Left renal cortex interstitium (tissue), 4 donors: ENCODE measurements at places on chromosomes 16 and 17. TPM values are rescaled to one million over a fixed set of nuclear protein-coding genes. Genes with fewer than 3 reads are reported as not detected.
A peak's percentile ranks its signal among the peaks of the same experiment; 100 is the strongest.

The LGALS9B gene
- not detected for polyA plus RNA-seq

DNA sequence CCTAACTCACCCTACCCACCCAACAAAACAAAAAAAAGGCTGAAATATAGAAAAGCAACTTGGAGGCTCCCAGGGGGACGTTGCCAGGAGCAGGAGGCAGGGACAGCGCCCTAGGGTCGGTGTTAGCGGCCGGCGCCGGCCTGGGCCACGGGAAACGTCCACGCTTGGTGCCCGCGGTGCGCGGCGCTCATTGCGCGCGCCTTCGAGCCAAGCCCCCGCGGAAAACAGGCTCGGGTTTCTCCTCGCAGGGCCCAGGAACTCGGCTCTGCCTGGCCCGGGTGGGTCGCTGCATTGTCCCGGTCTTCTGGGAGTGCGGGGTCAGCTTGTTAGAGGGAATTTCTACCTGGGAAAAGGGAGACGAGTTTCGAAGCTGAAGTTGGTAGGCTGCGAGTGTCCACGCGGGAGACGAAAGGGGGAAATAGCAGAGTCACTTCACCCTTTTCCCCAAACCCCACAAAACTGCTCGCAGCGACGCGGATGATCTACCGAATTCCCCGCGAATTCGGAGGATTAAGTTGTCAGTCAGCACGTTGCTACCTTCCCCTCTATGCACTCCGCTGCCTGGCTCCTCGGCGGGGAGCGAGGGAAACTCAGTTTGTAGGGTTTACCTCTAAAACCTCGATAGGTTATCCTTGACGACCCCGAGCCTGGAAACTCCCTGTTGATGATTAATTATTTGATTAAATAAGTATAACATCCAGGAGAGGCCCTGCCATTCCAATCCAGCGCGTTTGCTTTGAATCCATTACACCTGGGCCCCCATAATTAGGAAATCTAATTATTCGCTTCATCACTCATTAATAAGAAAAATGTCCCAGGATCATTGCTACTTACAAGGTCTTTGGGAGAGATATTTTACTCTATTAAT, 751 bp upstream of the FOXC2 start:
- DNase-seq, result no peak

- DNase-seq, result no peak
These were observed 8.0 kb downstream of the GCGR start for GRCh38 chr17:81811705-81812570.

- peak; percentile 92 for DNase-seq
These were observed at the start of gene PIP4K2B for GRCh38 chr17:38799501-38800236. Gene PIP4K2B (minus strand): TSS chr17:38799556. CDS start chr17:38799424, 132 bp downstream.

DNA sequence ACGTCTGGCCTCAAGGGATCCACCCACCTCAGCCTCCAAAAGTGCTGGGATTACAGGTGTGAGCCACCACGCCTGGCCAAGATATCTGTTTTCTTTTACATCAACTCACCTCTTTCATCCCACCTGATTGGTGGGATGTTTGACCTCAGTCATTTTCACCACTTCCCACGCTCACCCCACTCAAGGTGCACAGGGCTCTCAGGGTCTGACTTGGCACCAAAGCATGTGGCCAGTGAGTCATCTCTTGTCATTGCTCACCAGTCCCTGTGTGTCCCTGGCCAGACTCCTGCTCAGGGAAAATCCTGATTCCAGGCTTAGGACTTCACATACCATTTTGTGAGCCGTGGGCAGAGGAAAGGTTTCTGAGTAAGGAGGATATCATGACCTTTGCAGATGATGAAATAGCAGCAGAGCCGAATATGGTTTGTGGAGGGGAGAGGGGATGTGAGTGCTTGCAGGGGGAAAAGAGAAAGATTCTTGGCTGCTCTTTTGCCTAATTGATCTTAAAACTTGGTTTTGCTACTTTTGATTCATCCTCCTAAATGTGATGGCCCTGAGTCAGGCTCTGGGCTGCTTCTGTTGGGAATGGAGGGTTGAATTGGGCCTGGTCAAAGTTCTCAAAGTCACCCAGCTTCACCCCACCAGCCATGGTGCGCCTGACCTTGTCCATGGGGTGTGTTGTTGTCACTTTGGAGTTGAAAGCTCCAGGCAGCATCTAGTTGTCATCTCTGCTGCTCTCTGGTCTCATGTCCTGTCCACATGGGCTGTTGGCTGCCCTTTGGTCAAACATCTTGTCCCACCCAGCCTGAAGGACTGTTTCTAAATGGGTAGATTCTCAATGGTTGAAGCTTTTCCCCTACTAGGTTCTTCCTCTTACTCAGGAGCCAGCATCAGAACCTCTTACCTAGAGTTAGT, 6.0 kb upstream of the KCNH6 start:
- no peak for DNase-seq

The KRT36 gene
- polyA plus RNA-seq, result not detected

DNA sequence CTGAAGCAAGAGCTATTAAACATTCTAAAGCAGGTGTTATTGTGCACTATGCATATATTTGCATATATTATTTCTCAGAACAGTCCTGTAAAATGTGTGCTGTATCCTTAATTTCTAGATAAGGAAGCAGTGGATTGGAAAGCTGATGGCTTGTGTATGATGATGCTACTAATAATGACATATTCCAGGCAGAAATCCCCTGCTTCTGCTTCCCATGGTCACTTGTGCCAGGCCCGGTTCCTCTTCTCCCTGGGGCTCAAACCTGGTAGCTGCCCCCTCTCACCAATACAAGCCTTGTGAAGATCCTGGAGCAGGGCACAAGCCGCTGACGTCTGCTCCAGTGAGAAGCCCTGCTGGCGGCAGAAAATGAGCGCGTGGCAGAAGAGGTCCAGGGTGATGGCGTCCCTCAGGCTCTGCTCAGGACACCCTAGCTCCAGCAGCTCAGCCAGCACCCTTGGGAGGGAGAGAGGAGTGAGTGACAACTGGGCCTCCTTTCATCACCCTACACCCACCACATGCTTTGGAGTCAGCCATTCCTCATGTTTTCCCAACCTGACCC, 1.8 kb downstream of the CFAP119 start:
- DNase-seq, result no peak

- DNase-seq, result no peak
These were observed 23.7 kb upstream of the GSG1L start for GRCh38 chr16:28087140-28087660.

The KRT20 gene
- 0.20 TPM for polyA plus RNA-seq

GRCh38 chr17:64091116-64091515, 38.8 kb downstream of the ERN1 start:
- no peak for DNase-seq

The TBC1D3B gene
- 19.8 TPM for polyA plus RNA-seq

GRCh38 chr16:24988129-24988518, 27.0 kb downstream of the ARHGAP17 start:
- DNase-seq, result no peak

DNA sequence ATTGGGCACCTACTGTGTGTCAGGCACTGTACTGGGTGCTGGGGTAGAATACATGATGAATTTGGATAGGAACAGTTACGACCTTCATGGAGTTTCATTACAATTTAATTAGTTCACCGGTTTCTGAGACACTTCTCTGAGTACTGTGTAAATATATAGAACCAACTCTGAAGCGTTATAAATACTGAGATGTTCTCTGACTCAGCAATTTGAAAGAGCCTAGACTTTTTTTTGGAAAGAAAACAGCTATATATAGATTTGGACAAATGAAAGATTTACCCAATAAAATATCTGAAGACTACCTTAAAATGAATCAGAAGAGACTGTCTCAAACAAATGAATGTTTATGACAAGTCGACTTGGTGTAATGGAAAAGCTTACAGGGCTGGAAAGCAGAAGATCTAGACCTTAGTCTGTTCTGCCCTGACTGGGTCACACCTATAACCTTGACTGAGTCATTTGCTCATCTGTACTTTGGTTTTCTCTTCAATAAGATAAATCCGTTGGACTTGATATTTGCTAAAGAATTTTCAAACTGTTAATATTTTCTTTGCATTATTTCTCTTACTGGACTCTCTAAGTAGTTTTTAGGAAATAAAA, 4.6 kb upstream of the GAN start:
- DNase-seq, result no peak

The SMIM5 gene
- polyA plus RNA-seq, result 8.0 TPM

The KRT15 gene
- polyA plus RNA-seq, result 2.6 TPM

GRCh38 chr16:842061-842476, 41.5 kb upstream of the GNG13 start:
- peak; percentile 47 for DNase-seq

GRCh38 chr16:84339311-84339710, 29.0 kb upstream of the ATP2C2 start:
- no peak for DNase-seq

The MRPL27 gene
- 79.8 TPM for polyA plus RNA-seq

DNA sequence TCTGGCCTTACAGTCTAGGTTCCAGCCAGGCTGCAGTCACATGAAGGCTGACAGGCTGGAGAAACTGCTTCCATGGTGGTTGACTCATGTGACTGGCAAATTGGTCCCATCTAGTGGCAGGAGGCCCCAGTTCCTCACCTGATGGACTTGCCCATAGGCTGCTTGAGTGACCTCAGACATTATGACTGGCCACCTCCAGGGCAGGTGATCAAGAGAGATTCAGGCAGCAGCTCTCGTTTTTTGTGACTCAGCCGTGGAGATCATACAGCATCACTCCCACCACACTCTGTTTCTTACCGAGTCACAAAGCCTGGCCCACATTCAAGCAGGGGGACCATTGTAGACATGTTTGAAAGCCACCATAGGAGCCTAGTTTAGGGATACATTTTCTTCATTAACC, 34.5 kb downstream of the SIAH1 start:
- DNase-seq, result no peak

The CCL3 gene
- 1.2 TPM for polyA plus RNA-seq

DNA sequence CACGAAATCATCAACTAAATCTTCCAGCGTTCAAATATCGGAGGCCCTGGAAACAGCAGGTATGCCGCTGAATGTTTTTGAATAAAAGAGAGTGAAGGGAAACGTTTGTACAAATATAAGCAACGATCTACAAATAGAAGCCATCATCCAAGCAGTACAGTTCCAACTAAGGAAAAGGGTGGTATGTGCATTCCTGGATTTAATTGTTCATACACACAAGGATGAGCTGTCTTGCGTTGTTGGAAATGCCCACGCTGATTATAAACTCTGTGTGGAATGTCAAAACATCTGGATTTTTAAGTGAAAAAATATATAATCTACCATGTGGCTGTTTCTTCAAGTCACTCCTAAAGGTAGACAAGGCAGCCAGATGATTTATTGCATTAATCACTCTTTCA, 191.8 kb upstream of the HSBP1 start:
- no peak for DNase-seq

The FBXW10B gene
- polyA plus RNA-seq, result 1.1 TPM

- DNase-seq, result no peak
These were observed 104.7 kb downstream of the LITAF start for GRCh38 chr16:11481987-11482386.

DNA sequence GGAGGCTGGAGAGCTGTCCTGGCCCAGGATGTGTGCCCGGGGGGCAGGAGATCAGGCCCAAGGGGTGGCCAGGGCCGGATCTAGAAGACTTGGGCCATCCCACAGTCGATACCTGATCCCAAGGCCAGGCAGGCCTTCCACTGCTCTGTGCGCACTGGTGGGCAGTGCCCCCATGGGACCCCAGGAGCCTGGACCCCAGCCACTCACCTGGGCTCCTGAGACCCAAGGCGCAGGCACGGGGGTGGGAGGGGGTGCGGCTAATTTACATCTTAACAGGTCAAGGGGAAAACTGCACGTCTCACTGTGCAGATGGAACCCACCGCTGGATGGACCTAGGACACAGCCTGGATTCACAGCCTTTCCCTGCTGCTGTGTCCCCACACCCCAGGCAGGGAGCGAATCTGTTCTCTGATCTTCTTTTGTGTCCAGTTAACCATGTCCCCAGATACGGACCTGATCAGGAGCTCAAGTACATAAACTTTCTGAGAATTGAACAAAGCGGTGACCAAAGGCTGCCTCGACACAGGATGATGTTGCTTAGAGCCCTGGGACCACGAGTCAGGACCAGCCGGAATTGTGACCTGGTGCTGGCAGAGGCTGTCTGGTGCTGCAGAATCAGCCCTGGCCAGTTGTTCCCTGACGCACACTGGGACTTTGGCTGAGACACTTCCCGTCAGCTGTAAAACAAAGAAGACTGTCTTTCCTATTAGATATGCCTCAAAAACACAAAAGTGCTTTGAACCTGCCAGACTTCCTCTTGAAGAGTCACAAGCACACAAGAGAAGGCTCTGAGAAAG, 60.6 kb downstream of the TNFRSF13B start:
- no peak for DNase-seq

DNA sequence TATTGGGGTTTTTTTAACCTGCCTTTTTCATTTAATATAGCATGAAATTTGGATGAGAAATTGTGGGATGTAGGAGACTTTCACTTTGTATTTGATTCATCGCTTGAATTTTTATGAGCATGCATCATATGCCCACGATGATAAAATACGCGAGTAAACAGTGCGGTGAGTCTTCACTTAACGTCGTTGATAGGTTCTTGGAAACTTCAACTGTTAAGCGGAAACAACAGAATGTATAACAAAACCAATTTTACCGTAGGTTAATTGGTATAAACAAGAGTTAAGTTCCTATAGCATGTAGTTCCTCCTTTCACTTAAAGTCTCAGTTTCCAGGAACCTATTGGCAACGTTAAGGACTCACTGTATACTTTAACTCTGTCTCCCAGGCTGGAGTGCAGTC, 28.7 kb downstream of the MMP15 start:
- no peak for DNase-seq

GRCh38 chr17:32852811-32853210, 24.1 kb downstream of the MYO1D start:
- no peak for DNase-seq

The CACNG1 gene
- polyA plus RNA-seq, result not detected

The GRAP gene
- 5.2 TPM for polyA plus RNA-seq

GRCh38 chr16:1310832-1311200, 1.4 kb downstream of the UBE2I start:
- no peak for DNase-seq

DNA sequence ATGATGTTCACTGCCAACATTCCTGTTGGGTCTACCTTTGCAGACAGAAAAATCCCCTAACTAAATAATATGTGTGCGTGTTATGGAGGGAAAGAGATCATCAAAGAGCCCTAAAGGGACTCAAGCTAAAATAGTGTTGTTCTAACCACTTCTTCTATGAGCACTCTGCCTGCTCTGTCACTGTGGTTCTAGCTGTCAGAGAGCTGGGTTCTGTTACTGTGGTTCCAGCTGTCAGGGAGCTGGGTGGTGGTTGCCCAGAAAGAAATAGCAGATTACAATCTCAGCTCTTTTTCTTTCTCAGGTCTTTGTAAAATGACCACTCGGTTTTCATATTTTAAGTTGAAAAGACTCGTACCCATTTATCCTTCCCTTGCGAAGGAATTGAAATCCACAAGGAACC, 176.3 kb downstream of the HS3ST3A1 start:
- no peak for DNase-seq

GRCh38 chr16:12340151-12340733, 363.7 kb downstream of the SNX29 start:
- no peak for DNase-seq

- no peak for DNase-seq
These were observed 19.9 kb upstream of the PLLP start for GRCh38 chr16:57304169-57305061.

The ATP1B2 gene
- polyA plus RNA-seq, result 18.1 TPM

DNA sequence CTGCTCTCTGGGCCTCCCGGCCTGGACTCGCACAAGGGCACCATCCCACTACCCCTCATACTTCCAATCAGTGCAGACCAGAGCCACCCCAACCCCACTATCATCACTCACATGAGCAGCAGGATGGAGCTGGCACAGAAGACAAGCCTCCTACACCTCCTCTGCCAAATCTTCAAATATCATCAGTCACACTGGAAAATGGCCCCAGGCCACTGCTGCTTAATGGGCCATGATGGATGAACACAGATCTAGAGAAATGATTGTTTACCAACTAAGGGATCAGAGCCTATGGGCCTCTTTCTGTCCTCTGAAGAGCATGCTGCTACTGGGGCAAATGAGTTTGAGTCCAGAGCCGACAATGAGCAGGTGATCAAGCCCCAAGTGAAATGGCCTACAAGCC, 165.5 kb downstream of the GRIN2A start:
- DNase-seq, result no peak

The FAM20A gene
- polyA plus RNA-seq, result 11.9 TPM
